ENCODE measurements at places on chromosomes 11 and 22. TPM values are rescaled to one million over a fixed set of nuclear protein-coding genes. Genes with fewer than 3 reads are reported as not detected.
A peak's percentile ranks its signal among the peaks of the same experiment; 100 is the strongest.

Gene HIRA
- total RNA-seq, result 13.5 TPM

Gene PARVA
- total RNA-seq, result 51.1 TPM

Gene EIF1AD
- 50.6 TPM for total RNA-seq

Gene NLRP14
- not detected for total RNA-seq

GRCh38 chr11:44851496-44851895 lies 99.2 kb downstream of the TP53I11 start:
- H3K4me3 ChIP-seq, result no peak overlapping the region
- no peak overlapping the region for H3K27ac ChIP-seq
- no peak for DNase-seq
- H3K27me3 ChIP-seq, result no peaks in the 10 kb centered on the region
- H3K4me1 ChIP-seq, result no peaks in the 10 kb centered on the region
- H3K36me3 ChIP-seq, result no peaks in the 10 kb centered on the region

DNA sequence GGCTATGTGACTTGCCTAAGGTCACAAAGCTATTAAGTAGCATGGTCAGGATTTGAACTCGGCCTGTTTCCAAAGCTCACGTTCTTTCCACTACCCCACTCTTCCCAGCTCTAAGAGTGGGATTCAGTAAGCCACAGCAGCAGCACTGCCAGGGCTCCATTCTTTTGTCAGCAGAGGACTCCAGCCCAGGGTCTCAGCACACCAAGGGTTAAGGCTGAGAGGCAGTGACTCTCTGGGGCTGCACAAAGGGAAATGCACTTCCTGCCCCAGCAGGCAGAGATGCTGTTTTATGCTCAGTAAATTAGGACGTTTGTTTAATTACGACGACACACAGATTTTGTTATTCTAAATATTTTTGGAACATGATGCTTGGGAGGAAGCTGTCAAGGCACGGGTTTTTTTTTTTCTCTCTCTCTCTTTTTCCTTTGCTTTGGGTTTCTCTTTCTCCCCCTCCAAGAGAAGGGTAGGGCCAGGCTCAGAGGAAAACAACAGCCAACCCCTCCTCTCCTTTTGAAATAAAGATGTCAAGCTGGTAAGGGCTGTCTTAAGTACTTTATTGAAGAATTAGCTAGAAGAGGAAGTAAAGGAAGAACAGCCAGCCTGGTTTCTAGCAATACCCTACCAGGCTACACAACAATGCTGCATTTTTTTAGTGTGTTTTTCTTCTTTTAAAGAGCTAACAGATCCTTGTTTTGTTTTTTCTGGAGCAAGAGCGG lies 2.8 kb downstream of the MYH9 start:
- peak overlapping the region; percentile 98 for H3K4me3 ChIP-seq
- H3K4me1 ChIP-seq, result peaks cover 70% of the 10 kb centered on the region
- H3K27ac ChIP-seq, result peak overlapping the region; percentile 99
- H3K27me3 ChIP-seq, result no peaks in the 10 kb centered on the region

DNA sequence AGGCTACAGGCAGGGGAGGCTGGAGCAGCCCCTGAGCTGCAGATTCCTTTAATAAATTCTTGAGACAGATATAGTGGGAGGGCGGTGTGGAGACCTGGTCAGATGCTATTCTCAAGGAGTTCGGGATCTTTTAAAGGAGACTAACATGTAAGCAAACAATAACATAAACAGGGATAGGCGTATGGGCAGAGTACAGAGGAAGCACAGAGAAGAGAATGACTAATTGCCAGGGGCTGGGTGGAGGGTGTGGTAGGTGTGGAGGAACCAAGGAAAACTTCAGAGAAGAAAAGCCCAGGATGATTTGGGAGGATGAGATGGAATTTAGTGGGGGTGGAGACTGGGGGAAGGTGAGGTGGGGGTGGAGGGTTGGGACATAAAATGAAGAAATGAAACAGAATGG lies 9.7 kb upstream of the HEPHL1 start:
- no peaks in the 10 kb centered on the region for H3K36me3 ChIP-seq
- H3K27ac ChIP-seq, result no peak overlapping the region

DNA sequence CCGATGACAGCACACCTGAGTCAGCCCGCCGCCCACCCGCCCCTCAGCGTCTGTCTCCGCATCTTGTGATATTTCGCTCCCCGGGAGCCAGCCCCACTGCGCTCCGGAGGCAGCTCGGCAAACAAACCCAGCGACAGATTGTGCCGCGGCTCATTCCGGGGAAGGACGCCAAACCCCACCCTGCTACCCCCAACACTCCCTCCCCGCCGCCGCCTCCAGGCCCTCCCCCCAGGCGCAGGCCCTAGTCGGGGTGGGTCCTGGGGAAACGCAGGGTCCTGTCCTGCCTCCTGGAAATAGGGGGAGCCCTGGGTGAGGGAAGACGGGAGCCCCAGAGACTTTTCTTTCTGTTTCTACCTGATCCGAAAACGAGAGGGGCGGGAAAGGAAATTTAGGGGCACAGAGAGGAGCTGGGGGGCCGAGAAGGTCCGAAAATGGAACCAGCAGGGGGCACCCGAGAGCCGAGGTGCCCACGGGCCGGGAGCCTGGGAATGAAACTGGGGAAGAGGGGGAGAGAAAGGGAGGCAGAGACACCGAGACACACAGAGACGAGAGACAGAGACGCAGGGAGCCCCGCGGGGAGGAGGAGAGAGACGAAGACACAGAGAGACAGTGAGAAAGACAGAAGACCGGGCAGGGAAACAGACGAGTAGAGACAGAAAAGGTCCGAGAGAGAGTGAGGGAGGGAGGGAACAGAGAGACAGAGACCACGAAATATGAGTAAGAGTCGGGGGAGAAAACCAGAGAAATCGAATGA lies 1.7 kb upstream of the RTN4RL2 start:
- H3K36me3 ChIP-seq, result no peaks in the 10 kb centered on the region
- DNase-seq, result no peak
- H3K27me3 ChIP-seq, result no peaks in the 10 kb centered on the region
- peaks cover 39% of the 10 kb centered on the region for H3K4me1 ChIP-seq
- H3K4me3 ChIP-seq, result peak overlapping the region; percentile 41

- H3K4me1 ChIP-seq, result no peaks in the 10 kb centered on the region
- no peak overlapping the region for H3K4me3 ChIP-seq
- no peak overlapping the region for H3K27ac ChIP-seq
- no peaks in the 10 kb centered on the region for H3K27me3 ChIP-seq
- no peaks in the 10 kb centered on the region for H3K36me3 ChIP-seq
Observed at GRCh38 chr11:131665344-131665968, 295.0 kb downstream of the NTM start.

- peaks cover 16% of the 10 kb centered on the region for H3K4me1 ChIP-seq
- H3K4me3 ChIP-seq, result no peak overlapping the region
- no peak for DNase-seq
- H3K27me3 ChIP-seq, result no peaks in the 10 kb centered on the region
- H3K27ac ChIP-seq, result no peak overlapping the region
- H3K36me3 ChIP-seq, result no peaks in the 10 kb centered on the region
Observed at GRCh38 chr22:27959335-27960090, 40.5 kb upstream of the PITPNB start.

Data from vagina (tissue), 2 donors.